ENCODE measurements at places on chromosomes 7 and 10.

DNA sequence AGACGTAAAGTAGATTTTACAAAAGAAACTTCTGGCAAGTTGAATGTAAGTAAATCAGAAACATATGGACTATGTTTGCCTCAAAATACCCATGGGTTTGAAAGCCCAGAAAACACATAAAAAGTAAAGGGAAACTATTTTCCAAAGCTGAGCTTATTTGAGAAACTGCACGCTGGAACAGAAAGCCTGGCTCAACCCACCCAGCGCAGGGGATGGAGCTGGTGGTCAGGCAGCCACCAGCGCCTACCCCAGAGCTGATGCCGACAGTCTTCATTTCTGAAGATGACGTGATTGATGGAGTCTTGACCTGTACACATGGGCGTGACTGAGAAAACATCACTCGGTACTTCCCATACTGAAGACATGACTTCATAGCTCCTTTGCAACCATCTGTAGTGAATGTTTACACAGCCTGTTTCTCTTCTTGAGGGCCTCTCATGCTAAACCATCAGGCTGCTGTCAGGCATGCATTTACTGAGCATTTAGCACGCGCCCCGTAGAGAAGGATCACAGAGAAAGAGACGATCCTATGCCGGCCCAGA lies 232.6 kb upstream of the AUTS2 start:
- DNase-seq: no peak

GRCh38 chr10:89644967-89645741 lies at the start of gene PANK1:
PANK1 (minus strand) TSS chr10:89645242; CDS start chr10:89644891, 351 bp downstream.
- no peak for DNase-seq

GRCh38 chr10:26556748-26557640 lies 118.9 kb downstream of the APBB1IP start:
- peak; percentile 20 for DNase-seq

- no peak for DNase-seq
These were observed 654.9 kb downstream of the KCNMA1 start for GRCh38 chr10:76982671-76983070.

- no peak for DNase-seq
These were observed 119.0 kb downstream of the SEC23IP start for GRCh38 chr10:120011359-120012130.

DNA sequence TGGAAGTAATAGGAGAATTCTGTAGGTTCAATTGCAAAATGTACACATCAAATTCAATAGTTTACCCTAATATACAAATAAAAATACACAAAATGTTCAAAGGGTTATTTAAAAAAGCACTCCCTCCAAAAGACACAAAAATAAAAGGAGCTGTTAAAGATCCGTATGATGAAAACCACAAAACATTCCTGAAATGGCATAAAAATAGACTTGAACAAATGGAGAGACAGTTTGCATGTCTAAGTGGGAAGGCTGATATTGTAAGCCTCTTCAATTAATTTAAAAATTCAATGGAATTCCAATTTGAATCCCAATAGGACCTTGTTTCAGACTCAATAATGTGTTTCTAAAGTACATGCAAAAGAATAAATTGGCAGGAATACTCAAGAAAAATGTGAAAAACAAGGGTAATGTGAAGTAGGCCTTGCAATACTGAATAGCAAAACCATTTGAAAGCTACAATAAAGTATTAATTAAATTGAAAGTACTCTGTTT lies 38.0 kb upstream of the INSYN2A start:
- DNase-seq: no peak

DNA sequence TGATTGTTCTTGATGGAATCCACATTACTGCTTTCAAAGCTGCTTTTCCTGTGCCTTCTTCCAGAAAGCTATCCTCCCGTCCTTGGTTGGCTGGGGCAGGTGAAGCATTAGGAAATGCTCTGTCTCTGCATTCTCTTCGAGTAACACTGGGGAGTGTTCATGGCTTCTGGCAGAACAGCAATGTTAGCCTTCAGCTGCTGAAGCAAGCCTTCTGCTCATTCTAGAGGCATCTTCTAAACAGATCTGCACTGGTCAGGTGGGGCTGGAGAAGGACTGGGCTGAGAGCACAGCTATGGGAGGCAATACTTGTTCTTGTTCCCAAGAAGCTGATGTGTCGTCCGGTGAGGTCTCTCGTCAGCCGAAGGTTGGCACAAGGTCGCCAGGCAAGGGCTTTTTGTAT lies 80.6 kb downstream of the MGMT start:
- DNase-seq: no peak

DNA sequence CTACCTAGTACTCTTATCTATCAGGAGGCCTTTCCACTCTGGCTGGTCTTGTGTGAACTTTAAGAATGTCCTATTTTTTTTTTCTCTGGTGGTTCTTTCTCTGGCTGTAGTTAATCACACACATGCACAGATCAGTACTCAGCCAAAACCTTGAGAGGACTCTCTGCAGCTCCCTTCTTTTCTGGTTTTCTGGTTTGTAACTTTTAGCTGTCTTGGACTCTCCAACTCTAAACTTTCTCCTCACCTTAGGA lies 54.9 kb upstream of the HELLS start:
- no peak for DNase-seq

GRCh38 chr10:70052462-70053217 lies at the start of gene MACROH2A2:
MACROH2A2 (plus strand) TSS chr10:70052846; CDS start chr10:70075659, 22,813 bp downstream.
- DNase-seq: no peak

DNA sequence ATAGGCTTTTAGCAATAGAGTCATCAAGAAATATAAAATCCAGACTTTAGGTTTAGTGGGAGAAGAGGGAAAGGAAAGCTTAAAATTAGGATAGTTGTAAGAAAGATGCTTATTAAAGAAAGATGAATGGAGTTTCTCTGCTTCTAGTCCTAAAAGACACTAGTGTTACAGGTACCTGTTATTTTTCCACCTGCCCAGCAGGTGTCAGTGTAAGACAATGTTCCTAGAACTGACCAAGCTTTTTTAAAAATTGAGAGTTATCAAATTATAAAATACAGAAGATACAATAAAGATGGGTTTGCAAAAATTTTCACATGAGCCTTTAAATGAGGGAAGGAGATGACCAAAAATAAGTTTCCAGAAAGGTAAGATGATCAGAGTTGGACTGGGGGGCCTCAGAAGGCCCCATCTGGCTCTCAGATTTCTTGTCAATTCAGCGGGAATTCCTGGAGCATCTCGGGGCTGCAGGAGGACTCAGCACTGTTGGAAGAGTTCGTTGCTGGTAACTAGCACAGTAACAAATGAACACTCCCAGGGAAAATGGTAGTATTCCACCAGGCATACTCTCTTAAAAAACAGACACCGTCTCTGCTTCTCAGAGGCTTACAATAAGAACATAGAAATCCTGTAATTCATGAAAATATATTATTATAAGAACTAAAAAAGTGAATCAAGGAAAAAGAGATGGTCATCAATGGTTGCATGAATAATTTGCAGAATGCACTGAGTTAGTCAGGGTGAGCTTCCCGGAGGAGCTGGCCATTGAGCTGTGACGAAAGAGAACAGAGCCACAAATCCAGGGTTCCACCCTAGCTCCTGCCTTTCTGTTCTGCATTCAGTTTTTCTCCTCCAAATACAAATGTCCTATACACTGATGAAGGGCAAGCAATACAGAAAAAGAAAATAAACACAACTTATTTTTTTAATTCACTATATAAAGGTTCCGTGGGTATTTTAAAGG lies 71.8 kb upstream of the PIK3CG start:
- DNase-seq: no peak

- DNase-seq: no peak
These were observed 16.5 kb downstream of the GRID1 start for GRCh38 chr10:86349940-86350630.

DNA sequence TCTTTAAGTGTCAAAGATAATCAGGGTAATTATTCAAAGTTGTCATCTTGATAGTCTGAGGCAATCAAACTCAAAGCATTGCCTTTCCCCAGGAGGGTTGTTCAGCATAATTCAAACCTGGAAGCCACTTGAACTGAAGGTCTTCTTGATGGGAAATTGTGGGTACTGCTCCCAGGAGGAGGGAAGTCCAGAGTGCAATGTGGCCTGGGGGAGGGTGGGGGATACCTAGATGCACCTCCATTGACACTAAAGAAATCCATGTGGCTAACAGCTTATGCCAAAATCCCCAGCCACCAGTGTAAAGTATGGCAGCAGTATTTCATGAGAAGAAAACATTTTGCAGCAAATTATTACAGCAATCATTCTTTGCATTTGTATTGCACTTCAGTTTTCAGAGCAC lies 114.9 kb downstream of the STRA8 start:
- DNase-seq: peak; percentile 16

DNA sequence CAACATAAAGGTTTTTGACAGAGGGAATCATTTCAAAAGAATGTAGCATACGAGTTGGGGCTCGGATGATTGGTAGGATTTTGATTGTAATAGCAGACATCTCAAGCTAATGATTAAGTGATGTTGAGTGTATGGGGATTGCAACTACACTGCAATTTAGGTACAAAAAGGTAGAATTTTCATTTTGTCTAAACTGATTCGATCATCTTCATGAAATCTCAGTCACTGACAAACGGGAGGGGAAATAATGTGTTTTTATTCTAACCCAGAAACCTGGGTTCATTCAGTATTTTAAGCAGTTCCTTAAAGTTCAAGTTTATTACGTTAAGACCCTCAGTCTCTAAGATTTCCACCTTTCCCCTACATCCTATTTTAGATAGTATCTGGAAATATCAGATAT lies 3.9 kb upstream of the PHYHIPL start:
- DNase-seq: no peak

GRCh38 chr7:50653981-50654425 lies 88.8 kb upstream of the DDC start:
- DNase-seq: no peak

- DNase-seq: no peak
These were observed 20.4 kb upstream of the HIPK2 start for GRCh38 chr7:139798221-139798620.

GRCh38 chr10:72124381-72124780 lies 36.0 kb upstream of the SPOCK2 start:
- no peak for DNase-seq

DNA sequence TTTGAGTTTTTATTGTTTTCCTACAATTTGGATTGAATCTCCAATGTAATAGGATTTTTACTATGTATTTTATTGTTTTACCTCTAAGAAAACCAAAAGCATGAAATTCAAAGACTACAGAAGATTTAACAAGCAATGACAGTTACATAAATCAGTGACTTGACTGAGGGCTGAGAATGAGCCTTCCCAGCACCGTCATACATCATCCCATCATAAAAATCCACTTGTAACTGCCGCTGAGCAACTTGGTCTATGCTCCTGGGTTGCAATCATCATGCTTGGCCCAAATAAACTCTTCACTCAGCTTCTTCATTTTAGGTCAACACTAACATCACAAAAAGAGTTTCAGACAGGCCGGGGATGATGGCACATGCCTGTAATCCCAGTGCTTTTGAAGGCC lies 13.5 kb downstream of the LARP4B start:
- no peak for DNase-seq

DNA sequence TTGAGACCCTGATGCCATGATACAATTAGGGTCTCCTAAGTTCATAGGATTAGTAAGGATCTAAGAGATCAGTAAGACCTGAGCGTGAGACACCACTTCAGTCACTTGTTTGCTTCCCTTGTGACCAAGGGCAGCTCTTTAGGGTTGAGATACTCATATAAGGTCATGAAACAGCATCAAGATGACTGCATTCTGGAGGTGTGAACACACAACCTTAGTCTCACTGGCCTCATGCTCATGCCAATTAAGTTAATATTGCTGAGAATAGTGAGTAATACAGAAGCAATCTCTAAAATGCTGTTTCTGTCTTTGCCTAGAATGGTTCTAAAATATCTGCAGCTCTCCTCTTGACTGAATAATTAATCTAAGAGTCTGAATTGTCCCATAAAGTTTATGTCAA lies 39.6 kb upstream of the KLHL7 start:
- no peak for DNase-seq

DNA sequence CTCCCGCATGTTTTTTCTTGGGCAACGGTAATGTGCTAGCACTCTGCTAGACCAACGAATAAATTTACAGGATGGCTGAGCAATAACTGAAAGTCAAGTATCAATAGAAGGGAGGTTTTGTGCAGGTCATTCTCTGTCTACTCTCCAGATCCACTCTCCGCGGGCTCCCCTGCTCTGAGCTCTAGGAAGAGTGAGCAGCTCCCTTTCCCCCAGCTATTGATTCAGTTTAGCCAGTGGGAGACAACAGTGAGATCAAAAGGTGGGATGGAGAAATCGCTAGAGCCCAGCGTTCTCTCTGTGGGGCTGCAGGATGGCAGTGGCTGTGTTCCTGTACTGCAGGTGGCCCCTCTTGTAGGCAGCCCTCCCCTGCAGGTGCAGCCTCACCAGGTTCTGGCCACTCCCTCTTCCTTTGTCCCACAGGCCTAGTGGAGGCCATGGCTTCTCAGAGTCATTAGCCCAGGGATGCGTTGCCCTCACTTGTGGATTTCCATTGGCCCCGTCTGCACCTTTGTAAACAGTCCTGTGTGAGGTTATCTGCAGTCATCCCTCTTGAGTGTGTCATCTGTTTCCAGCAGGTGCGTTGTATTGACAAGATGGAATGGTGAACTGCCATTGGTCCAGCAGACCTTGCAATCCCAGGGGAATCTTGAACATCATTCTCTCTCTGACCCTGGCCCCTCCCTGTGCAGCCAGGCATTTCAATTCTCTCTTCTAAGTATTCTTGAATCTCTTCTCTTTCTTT lies 11.1 kb downstream of the MSRB2 start:
- DNase-seq: no peak

Measured in SK-N-MC (cell line).